ENCODE measurements at places on chromosomes 1 and 21.

- no peak for DNase-seq
Observed at GRCh38 chr1:16719571-16720350, 20.6 kb upstream of the RNU1-4 start.

GRCh38 chr1:206464456-206464964 lies 5.8 kb upstream of the IKBKE start:
- no peak for DNase-seq

- no peak for DNase-seq
Observed at GRCh38 chr1:214640431-214641213, 37.6 kb downstream of the CENPF start.

GRCh38 chr1:208410409-208410808 lies 166.2 kb upstream of the PLXNA2 start:
- no peak for DNase-seq

DNA sequence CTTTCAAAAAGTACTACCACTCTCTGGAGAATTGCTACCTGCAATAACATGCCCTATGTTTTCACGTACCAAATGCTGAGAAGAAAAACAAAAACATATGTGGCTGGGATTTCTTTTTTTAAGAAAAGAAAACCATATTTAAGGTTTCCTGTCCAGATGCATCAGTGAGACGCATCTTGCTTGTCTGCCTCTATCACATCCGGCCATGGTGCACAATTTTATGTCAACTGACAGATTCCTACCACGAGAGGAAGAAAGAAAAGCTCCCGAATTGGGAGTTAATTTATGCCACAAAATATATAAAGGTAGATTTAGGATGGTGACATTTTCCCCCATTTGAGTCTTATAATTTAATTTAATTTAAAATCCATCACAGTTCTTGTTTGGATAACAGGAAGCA lies 62.3 kb upstream of the COL24A1 start:
- no peak for DNase-seq

Data from SIG-M5 (cell line).